ENCODE measurements at places on chromosomes 3 and 15.

GRCh38 chr15:34889476-34889875 lies 80.1 kb downstream of the AQR start:
- DNase-seq: peak; percentile 15

DNA sequence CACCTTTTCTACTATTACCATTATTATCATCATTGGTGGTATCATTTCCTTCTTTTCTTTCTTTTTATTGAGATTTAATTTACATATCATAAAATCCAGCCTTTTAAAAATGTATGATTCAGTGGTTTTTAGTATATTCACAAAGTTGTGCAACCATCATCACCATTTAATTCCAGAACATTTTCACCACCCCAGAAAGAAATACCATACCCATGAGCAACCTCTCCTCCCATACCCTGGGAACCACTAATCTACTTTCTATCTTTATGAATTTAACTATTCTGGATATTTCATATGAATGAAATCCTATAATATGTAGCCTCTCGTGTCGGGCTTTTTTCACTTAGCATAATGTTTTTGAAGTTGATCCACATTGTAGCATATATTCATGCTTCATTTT lies 29.1 kb downstream of the AAGAB start:
- peak; percentile 85 for DNase-seq

- no peak for DNase-seq
Measured at GRCh38 chr3:133428552-133428951, 28.7 kb downstream of the BFSP2 start.

DNA sequence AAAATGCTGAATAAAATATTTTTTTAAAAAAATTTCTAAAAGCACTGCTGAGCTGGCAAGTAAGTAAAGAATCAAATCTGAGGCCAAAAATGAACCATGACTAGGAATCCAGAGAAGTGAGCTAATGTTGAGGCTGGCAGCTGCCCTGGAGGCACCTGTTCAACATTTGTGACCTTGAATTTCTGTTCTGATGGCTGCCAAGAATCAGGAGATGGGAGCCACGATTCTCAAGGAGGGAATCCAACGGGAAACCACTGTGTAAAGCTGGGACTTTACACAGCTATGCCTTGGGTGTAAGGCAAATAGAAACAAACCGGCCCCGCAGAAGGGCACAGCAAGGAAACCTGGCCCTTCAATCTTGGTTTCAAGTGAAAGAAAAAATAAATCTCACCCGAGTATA lies 22.7 kb downstream of the HEG1 start:
- no peak for DNase-seq

DNA sequence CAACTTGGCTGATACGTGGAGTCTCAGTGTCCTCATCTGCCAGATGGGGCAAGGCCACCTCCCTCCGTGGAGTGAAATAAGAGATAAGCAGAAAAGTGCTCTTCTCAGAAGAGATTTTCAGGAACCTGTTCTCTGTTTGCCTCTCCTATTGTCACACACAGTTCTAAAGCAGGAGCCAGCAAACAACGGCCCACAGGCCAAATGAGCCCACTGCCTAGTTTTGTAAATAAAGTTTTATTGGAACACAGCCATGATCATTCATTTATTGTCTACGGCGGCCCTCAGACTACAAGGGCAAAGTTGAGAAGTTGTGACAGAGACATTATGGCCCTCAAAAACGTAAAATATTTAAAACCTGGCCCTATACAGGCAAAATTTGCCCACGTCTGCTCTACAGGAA lies 256.8 kb upstream of the IGF1R start:
- DNase-seq: no peak

DNA sequence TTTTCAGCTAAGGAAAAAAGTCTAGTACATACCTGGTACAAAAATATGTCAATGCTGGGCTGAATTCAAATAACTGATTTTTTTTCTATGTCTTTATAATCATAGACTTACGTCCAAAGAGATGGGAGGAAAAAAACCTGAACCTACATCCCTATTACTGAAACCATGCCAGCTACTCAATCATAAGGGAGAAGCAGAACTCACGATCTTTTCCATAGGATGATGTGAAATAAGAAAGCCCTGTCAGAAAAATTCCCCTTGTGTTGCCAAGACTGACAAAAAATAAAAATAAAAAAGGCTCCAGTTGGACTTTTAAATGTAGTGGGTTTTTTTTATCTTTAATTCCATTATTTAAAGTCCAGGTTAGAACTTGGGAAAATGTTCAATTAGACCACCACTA lies 3.3 kb downstream of the MSL2 start:
- no peak for DNase-seq
